ENCODE measurements at places on chromosomes 16 and 17.

DNA sequence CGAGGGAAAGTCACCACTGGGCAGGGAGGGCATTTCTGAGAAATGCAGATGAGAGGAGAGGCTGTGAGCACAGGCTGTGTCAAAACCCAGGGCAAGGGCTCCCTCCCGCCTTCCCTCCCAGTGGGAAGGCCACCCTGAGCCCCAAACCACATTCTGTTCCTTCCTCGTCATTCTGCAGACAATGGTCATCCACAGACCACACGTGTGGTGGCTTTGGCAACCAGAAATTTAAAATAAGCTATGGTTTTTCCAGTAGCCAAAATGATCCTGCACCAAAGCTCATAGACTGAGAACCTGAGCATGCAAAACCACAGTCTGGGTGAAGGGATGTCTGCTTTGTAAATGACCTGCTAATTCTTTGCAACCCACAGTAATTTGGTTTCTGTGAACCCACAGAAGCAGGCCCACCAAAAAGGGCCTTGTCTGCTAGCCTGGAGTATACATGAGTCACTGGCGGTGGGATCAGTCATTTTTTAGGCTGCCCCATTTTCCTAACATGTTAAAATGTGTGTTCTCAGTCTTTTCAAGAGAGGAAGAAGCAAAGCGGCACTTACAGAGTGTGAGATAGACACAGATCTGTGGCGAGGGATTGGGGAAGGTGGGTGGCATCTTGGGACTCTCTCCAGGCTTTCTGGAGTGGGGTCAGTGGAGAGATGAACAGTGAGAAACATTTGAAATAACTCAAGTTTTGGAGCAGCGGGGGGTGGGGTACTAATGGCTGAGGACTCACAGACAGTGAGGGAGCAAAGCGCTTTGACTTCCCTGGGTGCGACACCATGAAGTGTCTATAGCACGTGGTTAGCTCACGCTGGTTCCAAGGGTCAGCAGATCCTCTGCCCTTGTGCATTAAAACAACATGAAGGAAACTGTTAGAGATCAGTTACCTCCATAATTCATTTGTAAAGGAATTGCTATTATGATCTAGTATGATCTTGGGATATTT, 20.5 kb downstream of the GRB7 start:
- DNase-seq = peak; percentile 25

DNA sequence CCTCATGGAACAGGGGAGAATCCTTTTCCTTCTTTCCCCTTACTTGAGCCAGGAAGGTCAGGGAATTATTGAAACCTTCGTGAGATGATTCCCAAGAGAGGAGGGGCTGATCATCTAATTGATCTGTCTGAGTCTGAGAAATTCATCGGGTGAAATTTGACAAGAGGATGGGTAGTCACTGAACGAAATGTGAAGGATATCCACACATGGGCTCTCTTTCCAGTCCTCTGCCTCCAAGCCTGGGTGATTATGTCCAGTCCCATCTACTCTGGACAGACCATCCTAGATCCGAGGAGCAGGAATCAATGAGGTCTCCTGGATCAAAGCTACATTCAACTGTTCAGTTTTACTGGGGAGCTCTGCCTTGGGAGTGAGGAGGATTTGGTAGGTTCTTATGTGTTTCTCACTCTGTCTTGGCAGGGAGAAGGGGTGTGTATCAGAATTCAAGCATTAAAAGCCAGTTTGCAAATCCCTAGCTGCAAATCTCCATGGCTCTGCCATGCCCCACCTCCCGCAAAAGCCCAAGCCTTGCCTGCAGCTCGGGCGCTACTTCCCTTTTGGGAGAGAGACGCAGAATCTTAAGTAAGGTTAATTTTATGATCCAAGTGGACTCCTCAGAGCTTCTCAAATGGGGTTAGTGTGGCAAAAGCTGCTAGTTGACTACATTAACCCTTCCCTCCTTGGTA, 47.1 kb upstream of the TEKT3 start:
- DNase-seq = no peak

DNA sequence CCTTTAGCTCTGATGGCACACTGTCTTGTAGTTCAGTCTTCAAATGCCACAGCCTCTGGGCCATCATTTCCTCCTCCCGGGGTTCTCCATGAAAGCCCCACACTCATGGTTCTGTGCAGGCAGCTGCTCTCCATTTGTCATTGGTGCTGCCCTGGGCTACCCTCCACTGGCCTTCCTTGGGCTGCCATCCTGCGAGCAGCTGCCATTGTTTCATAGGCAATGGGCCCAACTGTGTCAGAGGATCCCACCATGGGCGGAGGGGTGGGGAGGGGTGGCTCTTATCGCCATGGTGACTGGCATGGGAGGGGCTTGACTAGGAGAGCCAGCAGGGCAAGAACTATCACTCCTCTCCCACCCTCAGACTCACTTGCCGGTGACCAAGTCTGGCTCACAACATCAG, 38.6 kb upstream of the BRD7 start:
- DNase-seq = no peak

DNA sequence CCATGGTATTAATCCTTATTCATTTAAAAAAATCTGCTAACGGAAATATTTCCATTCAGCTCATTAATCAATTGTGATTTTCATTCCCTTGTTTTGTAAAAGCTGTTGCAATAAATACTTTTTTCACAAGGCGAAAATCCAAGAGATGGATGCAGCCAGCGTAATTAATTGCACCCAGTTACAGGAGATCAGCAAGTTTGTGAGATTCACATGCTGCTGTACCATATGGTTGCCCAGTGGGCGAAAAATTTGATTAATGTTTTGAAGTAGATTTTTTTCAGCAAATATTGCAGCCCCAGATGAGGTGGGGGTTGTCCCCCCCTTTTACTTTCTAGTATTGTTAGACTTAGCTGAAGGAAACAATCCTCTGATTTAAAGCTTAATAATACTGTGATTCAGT, 186.6 kb downstream of the WWOX start:
- DNase-seq = no peak

GRCh38 chr16:23561586-23561985, 4.1 kb downstream of the UBFD1 start:
- DNase-seq = no peak

DNA sequence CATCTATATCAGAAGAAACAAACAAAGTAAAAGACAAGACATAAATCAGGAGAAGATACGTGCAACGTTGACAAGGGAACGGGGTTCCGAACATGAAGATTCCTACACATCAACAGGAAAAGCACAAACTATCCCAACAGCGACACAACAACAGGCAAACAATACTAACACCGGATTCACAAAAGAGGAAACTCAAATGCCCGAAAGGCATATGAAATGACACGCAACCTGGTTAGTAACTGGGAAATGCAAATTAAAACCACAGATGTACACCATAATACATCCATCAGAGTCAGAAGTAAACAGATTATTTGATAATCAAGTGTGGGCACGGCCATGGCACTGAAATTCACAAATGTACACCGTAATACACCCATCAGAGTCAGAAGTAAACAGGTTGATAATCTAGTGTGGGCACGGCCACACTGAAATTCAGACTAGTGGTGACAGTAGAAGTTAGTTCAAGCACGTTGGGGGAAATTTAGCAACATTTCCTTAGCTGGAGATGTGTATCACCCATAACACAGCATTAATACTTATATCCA, 171.9 kb upstream of the RPH3AL start:
- DNase-seq = no peak
